H7 (cell line): ENCODE measurements at places on chromosomes 1 and 21.
A peak's percentile ranks its signal among the peaks of the same experiment; 100 is the strongest.

- no peak for DNase-seq
These were observed 104.8 kb upstream of the C1orf174 start for GRCh38 chr1:4004635-4005430.

DNA sequence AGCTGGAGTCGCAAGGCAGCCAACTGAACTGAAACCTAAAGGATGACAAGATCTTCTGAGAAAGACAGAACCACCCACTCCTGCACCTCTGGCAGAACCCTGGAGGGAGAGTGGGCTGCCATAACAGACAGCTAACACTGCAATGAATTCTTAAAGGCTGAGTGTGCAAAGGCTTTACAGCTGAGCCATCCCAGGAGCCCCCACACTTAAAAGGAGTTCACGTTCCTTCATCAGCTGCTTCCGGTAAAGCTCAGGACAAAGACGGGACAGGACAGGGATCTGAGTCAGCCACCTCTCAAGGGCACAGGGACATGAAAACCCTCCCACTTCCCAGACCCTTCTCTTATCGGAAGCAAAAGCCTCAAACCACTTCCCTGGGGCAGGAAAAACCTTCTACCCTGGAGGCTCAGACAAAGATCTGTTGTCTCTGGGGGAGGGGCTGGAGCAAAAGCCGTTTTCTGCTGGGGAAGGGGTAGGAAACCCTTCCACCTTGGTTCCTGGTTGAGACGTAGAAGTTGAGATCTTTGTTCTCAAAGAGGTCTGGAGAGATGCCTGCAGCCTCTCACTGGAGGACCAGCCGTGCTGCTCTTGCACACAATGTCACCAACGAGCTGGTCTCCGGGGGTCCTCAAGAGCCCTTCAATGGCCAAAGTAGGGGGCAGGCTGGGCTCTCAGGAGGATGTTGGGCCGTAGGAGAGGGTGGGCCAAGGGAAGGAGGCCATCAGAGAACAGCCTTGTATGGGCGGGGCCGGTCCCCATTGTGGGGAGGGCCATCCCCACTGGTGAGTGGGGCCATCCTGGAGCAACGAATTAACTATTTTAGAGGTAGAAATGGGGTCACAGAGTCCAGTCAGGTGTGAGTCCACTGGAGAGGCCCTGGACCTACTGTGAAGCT is 452.4 kb downstream of the PTPRU start:
- DNase-seq, result peak; percentile 24

DNA sequence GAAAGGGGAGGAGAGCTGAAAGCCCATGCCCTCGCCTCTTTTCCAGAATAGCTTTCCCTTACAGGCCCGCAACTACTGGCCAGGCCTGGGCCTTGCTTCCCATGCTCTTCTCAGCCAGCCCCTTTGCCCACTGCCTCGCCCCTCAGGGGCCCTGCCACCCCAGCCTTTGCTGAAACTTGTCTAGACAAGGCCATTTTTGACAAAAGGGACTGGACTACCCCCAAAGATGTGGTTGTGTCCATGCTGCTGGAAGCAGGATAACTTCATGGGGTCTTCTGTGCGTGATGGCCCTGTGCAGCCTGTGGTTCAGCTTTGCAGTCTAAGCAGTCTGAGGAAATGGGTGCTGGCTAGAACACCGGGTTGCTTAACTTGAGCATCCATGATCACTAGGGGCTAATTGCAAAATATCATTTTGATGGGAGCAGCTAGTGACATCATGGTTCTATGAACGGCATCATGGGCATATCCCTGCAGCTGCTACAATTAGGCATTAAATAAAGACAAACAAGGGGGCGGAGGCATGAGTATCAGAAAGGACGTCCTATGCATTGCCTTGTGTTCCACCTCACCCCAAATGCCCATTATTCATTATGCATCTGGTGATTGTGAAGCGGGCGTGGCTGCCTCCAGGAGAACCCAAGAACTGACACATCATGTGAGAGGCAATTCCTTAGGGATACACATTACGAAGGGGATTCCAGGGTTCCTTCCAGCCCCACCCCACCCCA is 36.8 kb downstream of the NTPCR start:
- peak; percentile 17 for DNase-seq

- no peak for DNase-seq
These were observed 547.4 kb downstream of the LTN1 start for GRCh38 chr21:28445141-28445830.

DNA sequence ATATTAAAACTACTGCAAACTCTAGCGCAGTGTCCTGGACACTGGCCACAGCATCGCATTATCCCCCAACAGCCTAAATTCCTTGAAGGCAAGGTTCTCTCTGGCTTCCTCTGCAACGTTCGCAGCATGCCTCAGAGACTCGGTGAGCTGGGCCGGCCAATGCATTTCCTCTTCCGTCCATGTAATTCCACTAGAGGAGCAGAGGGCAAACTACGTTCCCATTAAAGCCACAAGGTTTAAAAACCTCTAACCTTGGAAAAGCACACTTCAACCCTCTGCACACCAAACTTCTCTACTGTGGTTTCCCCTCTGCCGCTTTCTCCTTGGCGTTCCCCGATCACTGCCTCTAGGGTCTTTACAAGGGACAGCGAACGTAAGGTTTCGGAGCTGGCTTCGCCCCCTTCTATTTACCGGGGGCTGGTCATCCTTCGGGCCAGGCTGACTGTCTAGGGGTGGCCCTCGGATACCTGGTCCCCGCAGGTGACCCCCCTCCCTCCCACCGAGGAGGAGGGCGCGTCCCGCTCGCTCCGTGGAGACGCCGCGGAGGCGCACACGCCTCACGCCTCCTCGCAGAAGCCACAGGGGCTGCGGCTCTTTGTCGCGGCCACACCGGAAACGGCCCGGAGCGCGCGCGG is 456 bp upstream of the SMYD2 start:
- DNase-seq, result peak; percentile 38

- peak; percentile 37 for DNase-seq
These were observed 255.7 kb downstream of the OMA1 start for GRCh38 chr1:58290685-58291372.

- DNase-seq, result peak; percentile 87
These were observed 24.0 kb downstream of the PGLYRP3 start for GRCh38 chr1:153288634-153289275.

GRCh38 chr21:41903559-41904351 is 24.6 kb upstream of the PRDM15 start:
- DNase-seq, result no peak

GRCh38 chr1:53260631-53261247 is 22.4 kb upstream of the MAGOH start:
- no peak for DNase-seq

DNA sequence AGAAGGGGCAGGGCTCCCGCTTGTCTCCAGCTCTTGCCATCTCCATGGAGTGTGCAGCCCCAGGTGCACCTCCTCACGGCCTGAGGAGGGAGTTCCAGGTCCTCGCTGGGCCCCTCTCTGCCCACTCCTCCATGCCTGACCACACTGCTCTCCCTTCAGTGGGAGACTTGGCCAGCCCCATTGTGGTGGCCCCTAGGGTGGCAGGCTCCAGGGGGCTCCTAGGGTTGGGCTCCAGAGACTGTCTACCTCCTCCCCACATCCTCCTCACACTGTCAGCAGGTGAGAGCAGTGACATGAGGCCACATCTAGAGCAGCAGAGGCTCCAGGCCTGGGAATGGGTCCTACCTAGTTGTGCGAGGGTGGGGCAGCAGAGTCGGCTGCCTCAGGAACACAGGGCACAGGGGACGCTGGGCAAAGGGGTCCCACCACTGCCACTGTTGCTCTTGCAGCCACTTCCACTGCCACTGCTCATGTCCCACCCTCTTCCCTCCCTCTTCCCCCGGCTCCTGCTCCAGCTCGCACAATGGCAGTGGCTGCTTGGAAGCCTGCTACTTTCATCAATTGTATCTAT is 514.8 kb downstream of the MRPL39 start:
- no peak for DNase-seq
